ENCODE measurements at places on chromosomes 7 and 10. TPM values are rescaled to one million over a fixed set of nuclear protein-coding genes. Genes with fewer than 3 reads are reported as not detected.

- no peak for DNase-seq
Observed at GRCh38 chr7:71761336-71761735, 629.4 kb downstream of the GALNT17 start.

Gene CRHR2
- not detected for total RNA-seq

Gene NME8
- total RNA-seq = not detected

Gene WEE2
- total RNA-seq = not detected

Gene LRIT1
- total RNA-seq = 0.11 TPM

DNA sequence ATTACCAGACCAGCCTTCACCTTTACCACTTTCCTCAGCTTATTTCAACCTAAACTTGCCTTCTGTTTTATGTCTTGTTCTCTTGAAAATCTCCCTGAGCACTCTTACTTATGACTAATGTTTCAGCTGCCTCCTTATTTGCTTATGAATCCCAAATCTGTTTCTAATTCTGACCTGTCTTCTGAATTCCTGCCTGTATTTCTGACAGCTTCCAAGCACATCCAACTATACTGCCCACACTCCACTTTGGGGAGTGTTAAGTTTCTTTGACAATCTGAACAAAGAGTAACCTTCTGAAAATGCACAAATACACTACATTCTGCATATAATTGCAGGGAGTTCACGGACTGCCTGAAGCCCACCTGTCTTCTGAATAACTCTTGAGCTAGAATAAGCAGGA lies 48.7 kb downstream of the ARMC3 start:
- DNase-seq = no peak

- no peak for DNase-seq
Observed at GRCh38 chr10:30882281-30882680, 149.4 kb downstream of the ZNF438 start.

Gene SLC26A5
- not detected for total RNA-seq

DNA sequence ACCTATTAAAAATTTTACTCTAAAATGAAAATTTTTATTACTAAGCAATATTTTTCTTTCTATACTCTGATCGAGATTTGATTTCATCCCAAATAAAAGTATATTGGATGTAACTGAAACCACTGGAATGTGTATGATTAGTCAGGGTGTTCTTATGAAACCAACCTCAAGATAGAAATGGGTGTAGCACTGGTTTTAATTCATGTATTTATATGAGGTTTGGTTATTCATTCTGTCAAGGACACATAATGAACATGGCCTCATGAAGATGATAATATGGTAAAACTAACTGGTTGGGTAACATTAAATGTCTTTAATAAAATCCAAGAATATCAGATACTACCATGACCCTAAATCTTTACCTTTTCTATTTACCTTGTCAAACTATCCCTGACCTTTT lies 197.7 kb downstream of the SEMA3A start:
- no peak for DNase-seq

Gene CYP2E1
- total RNA-seq = 0.45 TPM

DNA sequence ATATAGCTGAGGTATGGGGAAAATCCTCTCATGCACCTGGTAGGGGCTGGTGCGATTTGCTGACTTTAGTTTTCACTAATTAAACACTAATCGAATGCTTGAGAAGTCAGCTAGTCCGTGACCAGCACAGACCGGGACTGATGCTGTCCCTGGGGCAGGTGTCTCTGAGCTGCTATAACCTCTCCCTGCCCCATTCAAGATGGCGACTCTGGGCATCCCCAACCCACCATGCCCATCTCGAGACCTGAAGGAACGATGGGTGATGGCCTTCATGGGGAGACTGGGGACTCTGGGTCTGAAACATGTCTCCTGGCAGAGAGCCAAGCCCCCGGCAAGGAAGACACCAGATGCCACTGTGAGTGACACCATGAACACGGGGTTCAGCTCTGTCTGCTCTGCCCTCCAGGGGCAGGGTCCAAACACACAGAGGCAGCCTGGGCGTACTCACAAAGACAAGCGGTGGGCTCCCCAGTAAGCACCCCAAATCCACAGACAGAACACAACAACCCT lies 57.4 kb downstream of the GNA12 start:
- DNase-seq = no peak

GRCh38 chr7:155710530-155710929 lies 66.1 kb downstream of the RBM33 start:
- no peak for DNase-seq

- DNase-seq = no peak
Observed at GRCh38 chr7:144780071-144780608, 55.7 kb downstream of the TPK1 start.

DNA sequence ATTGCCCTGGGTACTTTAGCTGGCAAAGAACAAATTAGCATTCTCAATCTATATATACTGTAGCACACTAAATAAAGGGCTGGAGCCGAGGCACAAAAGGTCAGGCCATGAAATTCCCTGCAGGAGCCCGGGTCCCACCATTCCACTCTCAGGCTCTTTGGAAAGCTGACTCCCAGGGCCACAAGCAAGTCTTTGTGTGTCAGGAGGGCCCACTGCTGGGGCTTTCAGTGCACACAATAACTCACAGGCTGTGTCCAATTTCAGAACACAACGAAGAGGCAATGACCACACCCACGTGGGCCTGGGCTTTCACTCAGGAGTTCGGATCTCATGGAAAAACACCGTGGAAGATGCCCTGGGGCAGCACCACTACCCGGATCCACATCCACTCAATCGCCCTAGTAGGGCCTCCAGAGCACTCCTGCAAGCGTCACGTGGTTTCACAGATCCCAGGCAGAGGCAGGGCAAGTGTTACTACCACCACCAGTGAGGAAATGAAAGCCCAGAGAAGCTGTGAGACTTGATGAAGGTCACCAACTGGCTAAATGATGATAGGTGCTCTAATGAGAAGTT lies 60.3 kb downstream of the COBL start:
- peak; percentile 74 for DNase-seq

- DNase-seq = peak; percentile 83
Observed at GRCh38 chr10:88991161-88991898, 732 bp downstream of the FAS start.

Gene BLNK
- 0.13 TPM for total RNA-seq

Gene MOGAT3
- not detected for total RNA-seq

DNA sequence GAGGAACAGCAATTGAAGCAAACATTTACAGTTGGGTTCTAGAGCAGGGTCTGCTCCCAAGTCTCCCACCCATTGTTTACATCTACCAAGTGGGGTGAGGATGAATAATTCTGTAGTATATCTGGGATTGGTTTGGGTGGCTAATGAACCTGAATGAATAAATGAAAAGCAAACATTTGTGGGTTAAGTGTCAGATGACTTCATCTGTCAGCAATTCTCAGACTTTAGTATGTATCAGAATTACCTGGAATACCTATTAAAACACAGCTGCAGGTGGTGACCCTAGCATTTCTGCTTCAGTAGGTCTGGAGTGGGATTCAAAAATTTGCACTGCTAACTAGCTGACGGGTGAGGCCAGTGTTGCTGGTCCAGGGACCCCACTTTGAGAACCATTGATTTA lies 18.0 kb upstream of the NPVF start:
- DNase-seq = no peak

- peak; percentile 34 for DNase-seq
Observed at GRCh38 chr10:14233566-14233965, 97.2 kb downstream of the FRMD4A start.

- no peak for DNase-seq
Observed at GRCh38 chr10:4501306-4501705, 324.7 kb upstream of the AKR1E2 start.

DNA sequence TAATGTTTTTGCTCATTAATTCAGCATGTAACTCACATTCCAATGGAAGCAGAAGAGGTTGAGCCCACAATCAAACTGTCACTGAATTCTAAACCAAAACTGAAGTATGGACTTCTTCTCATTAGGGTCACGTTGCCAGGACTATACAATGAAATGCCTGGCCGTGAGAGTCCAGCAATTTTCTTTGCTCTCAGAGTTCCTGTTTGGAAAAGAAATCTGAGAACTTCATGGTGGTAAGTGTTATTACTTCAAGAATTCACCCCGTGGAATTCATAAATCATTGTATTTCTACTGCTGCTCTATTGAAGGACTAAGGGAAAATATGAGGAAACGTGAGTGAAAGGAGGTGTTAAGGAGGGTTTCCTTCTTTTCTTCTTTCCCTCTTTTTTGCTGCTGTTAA lies 441.8 kb upstream of the AKR1E2 start:
- DNase-seq = peak; percentile 37

- no peak for DNase-seq
Observed at GRCh38 chr10:26438534-26439341, 597 bp downstream of the APBB1IP start.

Gene CTNNA3
- total RNA-seq = 6.9 TPM

- no peak for DNase-seq
Observed at GRCh38 chr10:113917636-113918035, 63.2 kb downstream of the NHLRC2 start.

Gene SEMA4G
- total RNA-seq = 2.5 TPM

Gene TUBB8
- total RNA-seq = not detected

Gene WNT2
- not detected for total RNA-seq

- no peak for DNase-seq
Observed at GRCh38 chr7:44273681-44274622, 51.4 kb downstream of the CAMK2B start.

- DNase-seq = no peak
Observed at GRCh38 chr10:124048371-124049290, 44.8 kb downstream of the CHST15 start.

Gene ZNF680
- total RNA-seq = 40.6 TPM

DNA sequence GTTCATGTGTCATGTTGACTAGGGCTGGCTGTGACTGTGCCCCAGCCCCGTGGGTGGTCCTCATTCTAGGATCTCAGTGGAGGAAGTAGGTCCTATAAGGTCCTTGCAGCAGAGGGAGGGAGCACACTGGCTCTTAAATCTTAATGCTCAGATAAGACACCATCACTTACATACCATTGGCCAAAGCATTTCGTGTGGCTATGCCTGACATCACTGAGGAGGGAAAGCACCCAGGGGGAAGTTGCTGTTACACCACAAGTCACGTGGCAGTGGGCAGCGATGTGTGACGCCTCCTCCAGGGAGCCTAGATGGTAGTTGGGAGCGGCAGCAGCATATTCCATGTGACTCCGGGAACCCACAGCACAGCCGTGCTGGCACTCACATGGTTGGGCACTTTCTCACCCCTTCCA lies 224.7 kb upstream of the SH2B2 start:
- DNase-seq = no peak
